ENCODE measurements at places on chromosomes 4 and X.

DNA sequence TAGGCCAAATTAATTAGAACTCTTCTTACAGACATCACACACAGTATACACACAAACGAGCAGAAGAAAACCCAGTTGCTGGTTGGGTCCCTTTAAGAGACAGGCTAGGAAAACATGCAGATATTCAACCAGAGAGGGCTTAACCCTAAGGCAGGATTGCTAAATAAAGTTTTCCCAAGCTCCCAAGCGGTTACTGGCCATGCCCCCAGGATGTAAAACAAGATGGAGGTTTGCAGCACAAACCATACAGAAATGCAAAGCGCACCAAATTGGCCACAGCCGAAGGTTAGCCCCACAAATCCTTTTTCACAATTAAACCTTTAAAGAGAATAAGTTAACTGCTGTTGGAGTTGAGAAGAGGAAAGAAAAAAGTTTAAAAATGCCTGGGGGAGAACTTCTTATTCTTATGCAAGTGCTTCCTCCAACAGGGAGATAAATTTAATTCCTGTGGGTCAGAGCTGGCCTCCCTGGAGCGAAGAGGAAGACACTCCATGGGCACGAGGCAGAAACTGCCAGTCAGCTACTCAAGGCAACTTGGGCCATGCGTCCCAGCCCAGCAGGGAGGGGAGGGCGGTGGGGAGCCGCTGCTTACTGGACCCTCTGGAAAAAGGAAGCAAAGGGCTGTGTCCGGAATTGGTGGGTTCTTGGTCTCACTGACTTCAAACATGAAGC lies 167.6 kb upstream of the ARSJ start:
- DNase-seq = peak; percentile 7

- DNase-seq = no peak
Measured at GRCh38 chr4:54373718-54374210, 144.7 kb downstream of the PDGFRA start.

DNA sequence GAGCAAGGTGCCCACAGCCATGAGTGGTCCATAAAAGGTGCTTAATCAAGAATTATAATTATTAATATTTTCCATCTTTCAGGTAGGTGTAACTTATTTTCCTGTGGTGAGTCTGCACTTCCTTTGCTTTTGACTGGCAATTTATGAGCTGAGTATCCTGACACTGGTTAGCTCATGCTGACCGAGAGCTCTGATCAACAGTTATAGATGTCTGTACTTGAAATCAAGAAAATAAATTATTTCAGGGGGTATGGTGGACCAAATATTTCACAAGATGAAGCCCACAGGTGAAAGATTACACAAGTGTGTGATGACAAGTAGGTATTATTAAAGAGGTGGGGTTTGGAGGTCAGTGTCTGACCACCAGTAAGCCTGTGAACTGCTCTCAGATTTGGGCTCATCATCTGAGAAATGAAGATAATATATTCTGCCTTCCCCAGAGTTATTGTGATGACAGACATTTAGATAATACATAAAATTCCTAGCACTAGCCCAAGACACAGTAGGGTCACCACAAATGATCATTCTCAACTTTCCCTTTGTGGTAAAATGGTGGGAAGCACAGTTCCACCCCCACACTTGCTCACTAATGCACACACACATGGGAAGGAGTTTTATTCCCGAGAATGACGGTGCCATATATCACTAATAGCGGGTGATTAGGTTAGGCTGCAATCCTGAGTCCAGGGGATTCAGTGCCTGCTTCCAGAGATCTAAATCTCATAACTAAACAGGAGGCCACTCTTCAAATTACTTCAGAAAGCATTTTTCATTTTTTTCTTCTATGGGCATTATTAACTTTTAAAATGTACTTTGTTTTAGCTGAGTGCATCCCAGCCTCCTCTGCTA lies 34.0 kb upstream of the PACRGL start:
- no peak for DNase-seq

- DNase-seq = no peak
Measured at GRCh38 chrX:18883234-18883960, 100.5 kb downstream of the PHKA2 start.

DNA sequence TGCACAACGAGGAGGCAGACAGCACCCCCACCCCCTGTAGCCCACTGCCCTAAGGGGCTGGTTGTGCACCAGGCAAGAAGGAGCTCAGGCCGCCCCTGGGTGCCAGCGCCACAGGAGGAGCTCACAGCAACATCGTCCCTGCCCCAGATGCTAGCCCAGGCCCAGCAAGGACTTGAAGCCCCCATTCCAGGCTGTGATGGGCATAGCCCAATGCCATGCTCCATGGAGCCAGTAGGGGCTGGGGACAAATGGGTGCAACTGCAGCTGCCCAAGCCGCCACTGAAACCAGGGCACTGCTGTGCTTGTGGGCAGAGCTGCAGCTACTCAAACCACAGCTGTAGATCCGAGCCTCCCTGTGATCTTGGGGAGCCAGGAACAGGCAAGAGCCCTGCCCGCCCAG lies 241.3 kb upstream of the GIMD1 start:
- no peak for DNase-seq

GRCh38 chrX:110046971-110047370 lies 44.1 kb downstream of the TMEM164 start:
- DNase-seq = no peak

- DNase-seq = no peak
Measured at GRCh38 chr4:111778543-111778942, 366.7 kb upstream of the FAM241A start.

DNA sequence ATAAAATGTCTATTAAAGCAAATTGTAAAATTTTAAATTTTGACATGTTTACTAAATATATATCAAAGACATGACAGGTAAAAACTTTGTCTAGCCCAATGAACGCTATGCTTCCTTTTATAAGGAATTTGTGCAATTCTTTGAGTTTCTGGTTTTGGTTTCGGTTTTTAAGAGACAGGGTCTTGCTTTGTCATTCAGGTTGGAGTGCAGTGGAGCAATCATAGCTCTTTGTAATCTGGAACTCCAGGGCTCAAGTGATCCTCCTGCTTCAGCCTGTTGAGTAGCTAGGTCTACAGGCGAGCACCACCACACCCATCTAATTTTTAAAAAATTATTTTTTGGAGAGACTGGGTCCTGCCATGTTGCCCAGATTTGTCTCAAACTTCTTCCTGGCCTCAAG lies 60.7 kb downstream of the BLTP1 start:
- no peak for DNase-seq

DNA sequence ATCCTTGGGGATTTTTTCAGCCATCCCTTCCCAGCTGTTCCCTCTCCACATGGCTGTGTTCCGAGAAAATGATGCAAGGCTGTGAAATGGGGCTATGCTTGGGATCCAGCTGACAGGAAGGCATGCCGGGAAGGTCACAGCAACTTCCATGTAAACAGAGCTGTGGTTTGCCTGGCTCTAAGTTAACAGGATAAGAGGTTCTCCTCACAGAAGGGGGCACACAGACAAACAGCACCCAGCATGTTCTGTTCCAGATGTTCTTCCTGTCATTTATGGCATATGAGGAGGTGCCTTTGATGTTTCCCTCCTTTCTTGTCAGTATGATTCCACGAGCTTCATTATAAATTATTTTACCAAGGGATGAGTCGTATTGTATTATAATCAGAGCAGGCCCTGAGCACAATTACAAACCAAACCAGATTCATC lies 220.7 kb downstream of the ANTXR2 start:
- no peak for DNase-seq

- DNase-seq = no peak
Measured at GRCh38 chr4:64230709-64231310, 178.4 kb downstream of the TECRL start.

GRCh38 chr4:2365913-2366210 lies 52.6 kb downstream of the ZFYVE28 start:
- DNase-seq = no peak

DNA sequence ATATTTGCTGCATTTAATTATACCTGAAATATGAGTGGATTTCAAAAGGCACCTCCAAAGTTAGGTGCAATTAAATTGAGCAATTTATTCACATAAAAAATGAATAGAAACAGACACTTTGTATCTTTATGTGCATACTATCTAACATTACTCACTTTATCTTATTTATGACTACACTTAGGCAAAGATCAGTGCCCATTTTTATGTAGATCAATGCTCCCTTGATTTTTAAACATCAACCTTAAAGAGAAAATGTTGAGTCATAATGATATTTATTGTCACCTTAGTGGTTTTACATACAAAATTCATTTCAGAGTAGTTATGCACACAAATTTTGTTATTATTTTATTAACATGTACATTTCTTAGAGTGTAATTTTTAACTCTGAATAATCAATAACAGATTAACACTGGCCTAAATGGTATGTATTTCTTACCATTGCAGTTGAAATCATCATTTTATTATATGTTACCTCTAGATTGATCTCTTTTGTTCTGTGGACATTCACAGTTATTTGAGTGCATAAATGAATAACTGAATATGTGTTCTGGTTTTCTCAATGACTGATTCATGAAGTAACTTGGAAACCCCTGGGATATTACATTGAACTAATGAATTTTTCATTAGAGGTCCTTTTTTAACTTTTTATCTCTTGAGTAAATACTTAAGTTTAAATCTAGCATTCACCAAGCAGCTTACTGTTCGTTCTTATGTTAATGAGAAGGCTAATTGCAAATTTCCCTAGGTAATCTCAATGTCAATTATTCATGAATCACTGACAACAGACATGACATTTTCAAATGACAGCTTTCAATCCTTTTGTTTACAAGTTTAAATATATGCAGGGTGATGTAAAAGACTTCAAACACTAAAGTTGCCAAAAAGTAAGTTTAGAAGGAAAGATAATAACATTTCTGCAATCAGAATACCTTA lies 1182.0 kb upstream of the PABPC4L start:
- no peak for DNase-seq

- no peak for DNase-seq
Measured at GRCh38 chrX:129553619-129554288, 13.7 kb downstream of the OCRL start.

DNA sequence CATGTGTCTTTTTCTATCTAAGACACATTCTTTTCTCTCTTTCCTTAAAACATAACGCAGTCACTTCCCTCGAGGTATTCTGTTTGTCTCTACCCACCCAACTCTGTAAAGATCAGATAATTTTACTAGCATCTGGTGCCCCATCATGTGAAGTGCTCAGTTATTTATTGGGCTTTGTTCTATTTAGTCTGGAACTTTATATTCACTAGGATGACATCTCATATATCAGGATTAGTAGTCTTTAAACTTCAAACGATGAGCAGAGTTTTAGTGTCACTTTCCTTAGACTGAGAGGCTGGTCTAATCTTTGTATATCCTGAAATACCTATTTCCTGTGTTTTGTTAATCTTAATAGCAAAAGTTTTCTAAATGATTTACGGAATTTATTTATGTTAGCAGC lies 445.5 kb upstream of the NDST3 start:
- no peak for DNase-seq
